Neural cell (in vitro differentiated cells): ENCODE measurements at places on chromosomes 4 and X. TPM values are rescaled to one million over a fixed set of nuclear protein-coding genes. Genes with fewer than 3 reads are reported as not detected.

SPANXA2 gene
- not detected in 2 replicates for polyA plus RNA-seq

DUSP21 gene
- not detected in 2 replicates for polyA plus RNA-seq

MAGEA6 gene
- polyA plus RNA-seq = not detected in 2 replicates

MAGEA11 gene
- polyA plus RNA-seq = not detected in 2 replicates

RHOXF1 gene
- 1.6 TPM in 2 replicates for polyA plus RNA-seq

HTR2C gene
- polyA plus RNA-seq = 7.2 and 8.6 TPM in 2 replicates

VCX gene
- polyA plus RNA-seq = not detected in 2 replicates
